ENCODE measurements at places on chromosomes 11 and 22.

DNA sequence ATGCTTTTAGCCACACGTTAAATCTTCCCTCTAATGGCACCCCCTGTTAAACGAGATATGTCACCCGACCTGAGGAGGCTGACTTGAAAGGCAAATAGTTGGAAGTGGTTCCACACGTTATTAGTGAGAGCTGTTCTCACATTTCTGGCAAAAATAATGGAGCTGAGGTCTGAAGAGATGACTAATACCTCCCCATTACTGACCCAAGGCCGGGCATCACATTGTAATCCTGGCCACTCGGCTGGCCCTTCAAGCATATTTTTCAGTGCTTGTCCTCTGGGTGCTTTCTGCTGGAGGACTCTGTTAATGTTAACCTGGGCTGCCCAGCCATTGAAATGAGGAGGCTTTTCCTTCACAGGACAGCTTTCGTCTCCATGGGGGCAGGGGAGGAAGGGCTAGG is 260.0 kb upstream of the CADM1 start:
- no peak for DNase-seq

GRCh38 chr11:134802116-134802515 is 390.1 kb upstream of the B3GAT1 start:
- no peak for DNase-seq

DNA sequence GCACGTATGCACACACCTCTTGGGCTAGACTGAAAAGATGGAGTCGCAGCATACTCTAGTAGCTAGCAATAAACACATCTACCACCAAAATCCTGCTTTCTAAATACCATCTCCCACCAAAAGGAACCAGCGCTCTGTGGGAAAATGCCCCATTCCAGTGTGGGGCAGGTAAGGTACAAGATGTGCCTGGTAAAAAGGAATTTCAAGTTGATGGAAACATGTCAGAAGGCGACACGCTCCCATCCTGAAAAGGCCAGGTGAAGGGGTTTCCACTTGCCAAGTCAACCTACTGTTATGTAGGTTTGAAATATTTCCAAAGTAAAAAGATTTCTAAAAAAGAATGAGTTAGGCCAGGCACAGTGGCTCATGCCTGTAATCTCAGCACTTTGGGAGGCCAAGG is 8.8 kb downstream of the DGCR2 start:
- no peak for DNase-seq

GRCh38 chr22:41000941-41001721 is 50.0 kb downstream of the RBX1 start:
- no peak for DNase-seq

GRCh38 chr11:29996016-29996415 is 20.8 kb downstream of the KCNA4 start:
- DNase-seq: no peak

- DNase-seq: no peak
These were observed 4.5 kb downstream of the BANF1 start for GRCh38 chr11:66006891-66007176.

DNA sequence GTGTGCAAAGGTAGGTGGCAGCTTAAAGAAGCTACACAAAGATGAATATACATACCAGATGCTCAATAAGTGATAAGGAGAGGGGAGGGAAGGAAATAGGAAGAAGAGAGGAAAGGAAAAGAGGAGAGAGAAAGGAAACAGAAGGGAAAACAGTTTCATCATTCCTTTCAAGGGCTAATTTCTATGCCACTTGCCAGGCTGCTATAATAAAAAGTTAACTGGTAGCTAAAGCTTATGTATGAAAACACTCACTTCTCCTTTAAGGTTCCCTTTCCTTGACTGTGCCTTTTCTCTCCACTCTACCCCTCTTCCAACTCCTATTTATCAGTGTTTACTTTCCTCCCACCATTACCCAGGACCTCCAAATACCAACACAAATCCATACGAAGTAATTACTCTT is 347.9 kb downstream of the DLG2 start:
- no peak for DNase-seq

GRCh38 chr22:20624161-20624616 is 116.8 kb downstream of the MED15 start:
- no peak for DNase-seq

DNA sequence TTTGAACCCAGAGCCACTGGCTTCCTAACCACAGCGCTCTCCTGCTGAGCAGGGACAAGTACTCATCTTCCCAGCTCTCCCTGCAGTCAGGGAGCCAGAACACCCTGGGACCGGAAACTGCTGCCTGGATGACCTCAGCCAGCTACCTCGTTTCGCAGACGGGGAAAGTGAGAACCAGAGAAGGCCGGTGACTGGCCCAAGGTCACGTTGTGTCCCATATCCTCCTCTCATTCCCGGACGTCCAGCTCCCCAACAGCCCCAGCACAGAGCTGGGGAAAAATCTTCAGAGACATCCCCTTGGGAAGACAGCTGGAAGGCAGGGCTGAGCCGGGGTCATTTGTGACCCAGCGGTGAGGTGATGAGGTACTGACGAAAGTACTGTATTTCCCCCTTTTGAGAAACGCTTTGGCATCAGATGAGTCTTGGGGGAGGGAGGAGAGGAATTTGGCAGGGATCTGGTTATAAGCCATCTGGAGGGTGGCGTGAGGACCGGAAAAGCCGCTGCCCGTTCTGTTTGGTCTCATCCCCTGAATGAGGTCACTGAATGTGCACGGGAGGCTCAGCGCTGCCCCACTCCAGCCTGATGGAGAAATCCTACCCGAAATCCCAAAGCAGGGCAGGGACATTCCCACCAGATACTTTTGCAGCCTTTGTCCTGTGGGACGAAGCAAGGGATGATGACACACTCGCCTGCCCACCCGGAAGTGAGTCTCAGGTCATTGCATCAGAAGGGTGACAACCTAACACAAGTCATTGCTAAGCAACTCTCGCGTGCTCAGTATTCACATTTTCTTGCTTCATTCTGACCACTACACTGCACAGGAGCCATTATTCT is 41.1 kb downstream of the LIF start:
- no peak for DNase-seq

DNA sequence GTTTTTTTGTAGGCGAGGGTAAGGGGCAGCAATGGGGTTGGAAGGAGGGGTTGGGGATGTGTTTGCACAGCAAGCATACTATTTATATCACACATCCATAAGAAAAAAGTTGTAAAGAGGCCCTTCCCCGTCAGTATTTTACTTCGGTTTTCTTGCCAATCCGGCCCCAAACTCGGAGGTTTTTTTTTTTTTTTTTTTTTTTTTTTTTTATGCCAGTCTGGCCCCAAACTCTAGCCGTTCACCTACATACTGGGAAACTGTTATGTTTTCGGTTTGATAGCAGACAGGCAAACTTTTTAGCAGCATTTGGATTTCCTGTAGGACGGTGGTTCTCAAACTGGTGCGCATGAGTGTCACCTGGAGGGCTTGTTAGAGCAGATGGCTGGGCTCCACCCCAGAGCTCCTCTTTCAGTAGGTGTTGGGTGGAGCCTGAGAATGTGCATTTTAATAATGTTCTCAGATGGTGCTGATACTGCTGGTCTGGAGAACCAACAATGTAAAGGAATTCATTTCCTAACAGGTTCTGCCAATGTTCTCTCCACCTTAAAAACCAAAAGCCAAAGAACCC is 76.5 kb upstream of the ZBED5 start:
- no peak for DNase-seq

- no peak for DNase-seq
These were observed 61.0 kb downstream of the APIP start for GRCh38 chr11:34855021-34855753.

- DNase-seq: no peak
These were observed at the start of gene RAB38 for GRCh38 chr11:88174709-88175568. TSS of gene RAB38 (minus strand) at chr11:88175443. CDS start at chr11:88175384, 59 bp downstream.

GRCh38 chr11:11807811-11808782 is 33.7 kb upstream of the USP47 start:
- no peak for DNase-seq

DNA sequence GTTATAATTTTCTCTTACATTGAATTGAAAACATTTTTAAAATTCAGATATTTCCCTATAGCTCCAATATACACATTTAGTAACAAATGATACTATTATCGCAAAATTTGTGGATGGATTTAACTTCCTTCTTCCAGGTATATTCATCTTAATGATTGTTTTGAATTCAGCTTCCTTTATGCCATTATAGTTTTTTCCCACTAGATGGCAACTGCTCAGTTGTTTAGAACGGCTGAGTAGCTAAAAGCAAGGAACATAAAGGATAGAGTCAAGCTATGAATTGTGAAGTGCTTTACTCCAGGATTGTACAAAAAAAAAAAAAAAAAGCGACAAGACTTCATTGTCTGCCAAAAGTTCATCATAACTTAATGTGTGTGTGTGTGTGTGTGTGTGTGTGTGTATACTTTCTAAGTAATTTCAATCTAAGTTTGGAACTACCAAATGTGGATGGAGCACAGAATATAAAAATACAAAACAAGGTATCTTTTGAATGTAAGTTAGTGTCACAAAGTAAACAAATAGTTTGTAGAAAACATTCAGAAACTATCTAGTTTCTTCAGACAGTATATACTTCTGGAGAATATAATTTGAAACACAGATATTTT is 846.4 kb downstream of the DLG2 start:
- no peak for DNase-seq

DNA sequence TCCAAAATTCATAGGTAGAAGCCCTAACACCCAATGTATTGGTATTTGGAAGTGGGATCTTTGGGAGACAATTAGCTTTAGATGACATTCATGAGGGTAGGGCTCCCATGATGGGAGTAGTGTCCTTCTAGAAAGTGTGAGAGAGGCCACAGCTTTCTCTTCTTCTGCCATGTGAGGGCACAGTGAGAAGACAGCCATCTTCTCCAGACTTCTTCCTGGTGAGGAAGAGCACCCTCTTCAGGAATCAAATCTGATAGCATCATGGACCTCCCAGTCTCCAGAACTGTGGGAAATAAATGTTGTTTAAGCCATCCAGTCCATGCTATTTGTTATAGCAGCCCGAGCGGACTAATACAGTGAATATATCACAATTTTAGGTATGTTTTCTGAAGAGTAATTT is 96.9 kb downstream of the CNTN5 start:
- no peak for DNase-seq

DNA sequence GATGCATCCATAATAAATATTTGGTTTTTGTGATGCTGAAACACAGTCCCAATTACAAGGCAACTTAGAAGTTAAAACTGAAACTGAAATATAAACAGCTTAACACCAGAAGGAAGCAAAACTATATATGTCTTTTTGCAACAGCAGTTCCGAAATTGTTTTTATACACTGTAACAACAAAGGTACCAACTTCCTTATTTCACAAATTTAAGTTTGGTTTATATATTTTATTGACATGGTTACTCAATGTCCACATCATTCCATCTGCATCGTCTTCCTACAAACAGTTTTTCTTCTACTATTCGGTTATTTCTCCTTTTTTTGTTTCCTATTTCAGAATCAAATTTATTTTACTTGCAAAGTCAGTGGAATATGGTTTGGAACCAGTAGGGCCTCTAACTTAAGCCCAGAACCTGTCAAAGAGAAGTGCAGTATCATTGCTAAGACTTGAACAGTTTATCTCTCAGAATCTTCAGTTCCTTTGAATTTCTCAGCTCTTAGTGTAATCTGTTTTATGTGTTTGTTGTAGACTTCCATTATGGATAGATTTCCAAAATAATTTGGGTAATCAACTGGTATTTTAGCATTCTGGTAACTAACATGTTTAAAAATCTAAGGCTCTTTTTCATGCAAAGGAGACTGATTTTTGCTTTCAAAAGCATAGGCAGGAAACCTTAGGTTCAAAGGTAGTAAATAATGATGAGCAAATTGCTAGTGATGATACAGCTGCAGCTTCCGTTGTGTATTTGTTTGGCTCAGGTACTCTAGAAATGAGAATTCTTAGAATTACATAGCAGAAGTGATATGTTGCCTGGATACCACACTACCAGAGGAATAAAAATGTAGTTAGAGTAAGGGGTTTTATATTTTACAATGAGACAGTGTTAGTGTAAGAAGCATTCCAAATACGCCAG is 8.2 kb upstream of the HSPA8 start:
- no peak for DNase-seq

GRCh38 chr11:25775603-25776002 is 556.3 kb upstream of the ANO3 start:
- DNase-seq: no peak

GRCh38 chr22:25970999-25971811 is 198.1 kb upstream of the SEZ6L start:
- no peak for DNase-seq

DNA sequence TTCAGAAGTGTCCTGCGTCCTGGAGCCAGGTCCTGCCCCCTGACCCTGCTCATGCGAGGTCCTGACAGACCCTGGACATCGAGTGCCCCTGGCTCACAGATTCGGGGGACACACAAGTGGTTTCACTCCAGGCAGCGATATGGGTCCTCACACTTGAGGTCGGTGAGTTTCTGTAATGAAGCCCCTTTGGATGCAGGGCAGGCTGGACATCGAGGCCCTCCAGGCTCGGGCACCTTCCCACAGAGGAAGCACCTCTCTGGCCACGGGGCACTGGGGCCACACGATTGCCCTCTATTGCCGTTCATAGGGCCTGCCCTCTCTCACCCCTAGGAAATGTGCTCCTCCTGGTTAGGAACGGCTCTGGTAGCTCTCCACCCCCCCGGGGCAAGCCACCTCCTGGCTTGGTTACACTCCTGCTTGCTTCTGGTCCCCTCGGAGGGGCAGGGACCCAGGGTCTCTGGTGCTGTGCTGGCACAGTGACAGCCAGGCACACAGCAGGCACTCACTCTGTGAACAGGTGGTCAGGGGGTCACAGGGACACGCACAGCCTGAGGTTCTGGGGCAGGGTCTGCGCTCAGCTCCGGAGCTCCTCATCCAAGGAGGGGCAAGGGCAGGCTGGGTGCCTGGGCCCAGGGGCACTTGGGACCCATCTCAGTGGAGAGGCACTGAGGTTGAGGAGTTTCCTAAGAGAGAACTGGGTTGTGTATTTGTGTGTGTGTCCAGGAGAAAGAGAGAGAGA is 907.7 kb downstream of the BRD1 start:
- no peak for DNase-seq

- no peak for DNase-seq
These were observed 200.7 kb upstream of the TBCEL start for GRCh38 chr11:120823159-120823558.

DNA sequence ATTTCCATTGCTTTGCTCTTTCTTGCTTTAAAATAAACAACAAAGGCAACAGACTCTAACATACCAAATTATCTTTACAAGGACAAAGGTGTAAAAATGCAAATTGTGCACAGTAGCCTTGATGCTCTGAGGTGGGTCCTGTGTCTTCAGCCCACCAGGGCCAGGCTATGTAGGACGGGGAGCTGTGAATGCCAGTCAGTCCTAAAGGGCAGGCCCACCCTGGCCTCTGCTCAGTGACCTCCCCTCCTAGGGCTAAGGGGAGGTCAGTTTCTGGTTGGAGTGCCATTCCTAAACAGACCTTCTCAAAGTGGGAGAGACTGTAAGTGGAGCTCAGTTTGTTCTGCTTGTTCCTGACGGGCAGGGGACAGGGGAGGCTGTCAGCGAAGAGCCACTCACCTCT is 78.0 kb upstream of the SUSD2 start:
- DNase-seq: no peak

All from C1 segment of cervical spinal cord (tissue), 14 donors.